Pulmonary artery endothelial cell (primary cell): ENCODE measurements at places on chromosomes 7 and 10.
A peak's percentile ranks its signal among the peaks of the same experiment; 100 is the strongest.

DNA sequence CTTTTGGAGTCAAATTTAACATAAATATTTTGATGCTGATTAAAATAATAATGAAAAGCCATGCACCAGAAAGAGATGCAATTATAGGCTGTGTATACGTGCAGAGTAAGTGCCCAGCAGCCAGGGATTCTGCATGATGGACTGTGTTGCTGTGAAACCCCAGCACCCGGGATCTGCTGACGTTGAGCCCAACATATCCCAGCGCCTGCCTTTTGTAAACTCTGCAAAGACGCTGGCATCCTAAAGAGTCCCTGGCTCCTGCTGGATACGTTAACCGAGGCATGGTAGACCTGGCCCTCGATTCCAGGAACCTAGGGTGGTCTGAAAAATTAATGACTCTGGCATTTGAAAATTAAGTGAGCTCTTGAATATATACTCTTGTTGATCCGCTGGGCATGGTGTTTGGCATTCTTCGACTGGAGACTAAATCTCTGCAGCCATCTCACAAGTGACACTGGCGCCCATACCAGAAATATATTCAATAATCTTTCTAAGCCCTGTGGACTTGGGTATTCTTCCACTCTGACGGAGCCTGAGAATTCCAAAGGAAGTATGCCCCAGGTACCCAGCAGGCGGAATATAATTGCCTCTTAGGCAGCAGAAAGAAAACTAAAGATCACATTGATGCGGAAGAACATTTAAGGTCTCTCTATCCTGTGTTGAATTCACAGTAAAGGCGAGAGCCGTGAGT lies 191.2 kb upstream of the SH2B2 start:
- DNase-seq: no peak

- DNase-seq: no peak
Measured at GRCh38 chr7:116837586-116837985, 24.8 kb upstream of the CAPZA2 start.

DNA sequence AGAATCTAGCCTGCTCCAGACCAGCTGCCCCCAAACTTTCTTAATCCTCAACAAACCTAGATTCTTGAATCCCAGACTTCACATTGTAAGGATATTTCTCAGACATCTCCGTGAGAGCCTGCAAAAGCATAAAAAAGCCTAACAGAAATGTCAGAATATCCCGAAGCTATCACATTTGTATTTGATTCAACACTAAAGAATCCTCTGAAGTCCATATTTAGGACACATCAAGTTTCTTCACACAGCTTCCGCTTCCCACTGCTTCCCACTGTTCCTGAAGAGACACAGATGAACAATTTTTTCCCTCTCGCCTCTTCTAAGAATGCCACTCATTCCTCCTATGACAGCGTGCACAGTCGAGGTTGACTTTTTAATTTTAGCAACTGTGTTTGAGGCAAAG lies 396.2 kb upstream of the IGFBP3 start:
- no peak for DNase-seq

DNA sequence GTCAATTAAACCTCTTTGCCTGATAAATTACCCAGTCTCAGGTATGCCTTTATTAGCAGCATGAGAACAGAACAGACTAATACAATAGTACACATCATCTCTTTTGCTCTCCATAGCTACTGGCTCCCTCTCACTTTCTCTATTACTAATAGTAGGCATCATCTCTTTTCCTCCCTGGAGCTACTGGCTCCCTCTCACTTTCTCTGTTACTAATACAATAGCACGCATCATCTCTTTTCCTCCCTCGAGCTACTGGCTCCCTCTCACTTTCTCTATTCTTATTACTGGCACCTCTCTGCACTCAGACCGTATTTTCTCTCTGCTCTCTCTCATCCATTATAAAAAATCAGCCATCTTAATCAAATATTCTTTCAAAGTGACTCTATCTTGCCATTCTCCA lies 37.1 kb downstream of the SLC25A13 start:
- DNase-seq: no peak

GRCh38 chr7:64849924-64850499 lies 53.1 kb upstream of the ZNF273 start:
- DNase-seq: no peak

- DNase-seq: no peak
Measured at GRCh38 chr10:54577682-54578081, 223.3 kb downstream of the PCDH15 start.

DNA sequence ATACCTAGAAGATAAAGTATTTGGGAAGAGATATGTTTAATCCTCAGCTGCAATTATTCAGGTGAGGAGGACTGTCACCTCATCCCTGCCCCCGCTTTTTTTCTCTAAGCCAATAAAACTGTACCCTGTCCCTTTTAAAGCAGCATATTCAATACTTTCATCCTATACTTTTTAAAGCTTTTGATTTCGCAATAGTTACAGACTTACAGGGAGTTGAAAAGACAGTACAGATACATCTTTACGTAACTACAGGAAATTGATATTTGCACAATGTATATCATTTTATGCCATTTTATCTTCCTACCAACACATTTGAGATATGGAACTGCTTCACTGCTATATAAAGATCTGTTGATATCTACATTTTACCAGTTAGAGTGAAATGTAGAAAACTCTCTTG lies 47.6 kb downstream of the STK17A start:
- no peak for DNase-seq

- no peak for DNase-seq
Measured at GRCh38 chr10:31947144-31947926, 18.7 kb upstream of the ARHGAP12 start.

DNA sequence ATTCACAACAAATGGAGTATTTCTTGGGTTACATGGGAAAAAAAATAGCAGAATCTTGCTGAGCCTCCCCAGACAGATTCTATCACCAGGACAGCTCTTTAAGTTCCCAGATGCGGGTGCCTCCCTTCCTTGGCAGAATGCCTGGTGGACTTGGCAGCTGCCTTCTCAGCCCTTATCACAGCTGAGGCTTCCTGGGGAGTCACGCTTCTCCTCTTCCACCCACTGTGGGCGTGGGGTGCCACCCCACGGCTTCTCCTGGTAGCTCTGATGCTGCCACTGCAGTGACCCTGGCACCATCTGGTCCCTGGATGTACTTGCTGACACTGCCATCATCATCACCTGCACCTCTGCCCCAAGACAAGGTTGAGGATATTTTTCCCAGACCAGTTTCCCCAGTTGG lies 16.2 kb upstream of the NME8 start:
- peak; percentile 5 for DNase-seq

DNA sequence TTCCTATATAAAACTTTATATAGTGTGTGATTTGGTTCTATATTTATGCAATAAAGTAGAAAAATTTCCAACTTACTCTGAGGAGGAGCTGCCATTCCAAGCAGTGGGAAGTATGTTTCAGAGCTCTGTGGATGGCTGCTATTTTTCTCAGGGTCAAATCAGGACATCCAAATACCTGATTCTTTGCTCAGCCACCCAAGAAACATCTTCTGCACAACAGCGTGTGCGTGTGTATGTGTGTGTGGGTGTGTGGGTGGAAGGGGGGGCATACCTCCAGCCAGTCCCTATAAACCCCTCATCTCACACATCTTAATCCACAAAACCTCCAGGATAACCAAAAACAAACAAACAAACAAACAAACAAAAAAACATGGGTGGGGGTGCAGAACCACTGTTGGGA lies 66.3 kb upstream of the EMX2 start:
- DNase-seq: no peak

DNA sequence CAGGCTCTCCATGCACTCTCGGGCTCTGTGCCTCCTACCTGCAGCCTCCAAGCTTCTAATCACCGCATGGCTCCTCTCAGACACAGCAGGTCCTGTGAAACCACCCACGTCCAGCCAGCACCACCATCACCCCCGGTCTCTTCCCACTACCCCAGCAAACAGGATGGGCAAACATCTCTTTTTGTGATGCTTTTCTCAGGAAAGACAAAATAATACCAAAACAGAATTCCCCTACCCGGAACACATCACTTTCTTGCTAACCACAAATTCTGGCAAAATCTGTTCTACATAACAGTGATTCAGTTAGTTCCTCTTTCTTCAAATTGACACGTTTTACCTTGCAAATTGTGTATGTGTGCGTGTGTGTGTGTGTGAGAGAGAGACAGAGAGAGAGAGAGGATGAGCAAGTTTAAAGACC lies 6.5 kb downstream of the SNX8 start:
- no peak for DNase-seq

GRCh38 chr10:46297406-46298204 lies 10.8 kb downstream of the ANTXRL start:
- DNase-seq: no peak

- no peak for DNase-seq
Measured at GRCh38 chr10:51878695-51879094, 179.3 kb upstream of the CSTF2T start.

- DNase-seq: peak; percentile 67
Measured at GRCh38 chr7:65981965-65982792, at the start of gene GUSB. Gene GUSB (minus strand): TSS chr7:65982213. CDS start chr7:65982183, 30 bp downstream.

GRCh38 chr10:102461187-102462054 lies 10.1 kb upstream of the C10orf95 start:
- DNase-seq: no peak
